ENCODE measurements at places on chromosomes 4 and X.

DNA sequence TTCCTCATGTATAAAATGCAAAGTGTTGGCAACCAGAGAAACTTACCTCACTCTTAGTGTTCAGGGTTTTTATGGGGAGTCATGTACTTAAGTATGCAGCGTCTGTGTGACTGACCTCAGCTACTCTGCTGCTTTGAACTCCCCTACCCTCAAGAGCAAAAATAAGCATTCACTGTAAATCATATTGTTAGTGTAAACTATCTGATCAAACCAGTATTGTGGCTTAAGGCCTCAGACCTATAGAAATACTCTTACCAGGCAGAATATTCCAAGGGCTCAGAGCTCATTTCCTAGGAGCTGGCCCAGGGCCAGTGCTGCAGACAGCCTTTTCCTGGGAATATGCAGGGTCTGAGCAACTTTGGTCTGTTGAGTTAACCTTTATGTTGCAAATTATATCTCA is 453.1 kb downstream of the CCSER1 start:
- DNase-seq = no peak

- no peak for DNase-seq
Measured at GRCh38 chr4:2044119-2044485, 15.0 kb upstream of the NAT8L start.

DNA sequence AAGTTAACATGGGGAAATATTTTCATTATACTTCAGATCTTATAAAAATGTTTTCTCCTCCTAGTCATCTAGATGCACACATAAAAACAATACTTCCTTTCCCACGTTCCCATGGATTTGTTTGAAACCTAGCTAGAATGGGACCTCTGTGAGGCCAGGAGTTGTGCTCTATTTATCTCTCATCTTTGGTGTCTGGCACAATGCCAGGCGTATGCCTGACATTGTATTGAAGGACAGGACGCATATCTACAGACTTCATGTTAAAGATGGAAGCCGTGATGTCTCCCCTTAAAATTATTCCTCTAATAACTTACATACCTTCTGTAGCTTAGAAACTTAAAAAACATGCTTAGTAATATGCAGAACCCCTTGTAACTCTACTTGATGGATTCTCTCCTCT is 394.5 kb upstream of the FAT1 start:
- no peak for DNase-seq

DNA sequence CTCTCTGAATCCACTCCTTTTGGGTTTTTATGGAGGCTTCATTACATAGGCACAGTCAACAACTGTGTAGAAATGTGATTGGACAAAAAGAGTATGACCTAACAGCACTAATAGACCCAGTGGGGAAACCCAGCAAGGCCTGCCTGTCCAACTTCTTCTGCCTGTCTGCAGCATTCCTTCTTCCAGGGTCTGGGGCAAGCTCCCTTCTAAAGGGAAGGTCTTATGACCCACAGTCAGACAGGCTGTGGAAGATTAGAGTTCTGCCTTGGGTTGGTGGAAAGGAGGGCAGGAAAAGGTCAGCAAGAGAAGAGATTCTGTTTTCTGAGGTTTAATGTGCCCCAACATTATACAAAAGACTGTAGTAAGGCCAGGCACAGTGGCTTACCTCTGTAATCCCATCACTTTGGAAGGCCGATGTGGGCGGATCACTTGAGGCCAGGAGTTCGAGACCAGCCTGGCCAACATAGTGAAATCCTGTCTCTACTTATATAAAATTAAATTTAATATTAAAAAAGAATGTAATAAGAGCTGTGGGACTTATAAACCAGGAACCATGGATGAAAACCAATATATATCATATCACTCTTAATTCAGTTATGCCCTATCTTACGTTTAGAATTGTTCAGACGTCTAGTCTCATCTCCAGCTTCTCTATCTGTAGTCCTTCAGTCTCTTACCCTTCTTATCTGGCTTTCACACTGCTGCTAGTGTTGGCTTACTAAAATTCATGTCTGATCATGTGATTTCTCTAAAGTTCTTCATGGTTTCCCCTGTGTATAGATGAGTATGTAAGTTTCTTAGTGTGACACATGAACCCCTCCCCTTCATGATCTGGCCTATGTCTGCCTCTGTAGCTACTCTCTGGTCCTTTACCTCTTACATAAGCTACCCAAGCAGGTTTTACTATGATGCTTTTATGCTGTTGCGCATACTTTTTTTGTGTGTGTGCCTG is 6.2 kb downstream of the CLCN3 start:
- no peak for DNase-seq

DNA sequence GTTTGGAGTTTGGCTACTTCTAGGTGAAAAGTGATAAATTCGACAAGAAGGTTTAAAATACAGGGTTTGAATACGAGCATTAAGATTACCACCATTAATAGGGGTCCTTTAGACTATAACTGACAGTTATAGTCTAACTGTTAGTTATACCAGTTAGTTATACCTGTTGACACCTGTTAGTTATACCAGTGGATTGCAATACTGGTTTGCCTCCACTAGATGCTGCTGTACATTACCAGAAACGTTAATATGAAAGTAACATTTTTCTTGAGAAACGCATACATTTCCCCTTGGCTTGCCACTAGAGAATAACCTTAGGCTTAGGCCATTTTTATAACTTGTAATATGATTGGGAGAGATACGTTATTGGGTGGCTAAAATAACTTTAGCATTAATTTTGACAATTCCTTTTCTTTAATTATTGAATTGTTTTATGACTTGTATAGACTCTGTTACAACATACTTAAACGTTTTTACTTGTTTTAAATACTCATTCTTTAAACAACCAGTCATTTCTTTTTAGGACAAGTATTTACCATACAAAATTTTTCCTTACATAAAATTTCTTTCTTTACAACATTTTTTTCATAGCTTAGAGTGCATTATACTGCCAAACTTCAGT is 911.2 kb downstream of the FSTL5 start:
- no peak for DNase-seq

DNA sequence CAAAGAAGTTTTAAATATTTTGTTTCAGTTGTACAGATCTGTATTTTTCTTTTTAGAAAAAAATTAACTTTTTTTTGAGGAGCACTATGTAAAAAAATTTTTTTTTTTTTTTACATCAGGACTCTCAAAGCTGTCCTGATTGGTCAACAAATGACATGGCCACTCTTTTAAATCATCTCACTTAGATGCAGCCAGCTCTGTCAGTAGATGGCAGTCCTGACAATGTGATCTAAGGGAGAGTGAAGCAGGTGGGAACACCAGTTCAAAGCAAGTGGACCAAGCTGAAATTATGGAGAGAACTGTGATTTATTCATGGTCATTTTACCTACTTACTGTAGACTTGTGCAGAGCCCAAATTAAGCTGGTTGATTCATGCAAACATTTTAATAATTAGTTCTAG is 174.7 kb upstream of the GPRIN3 start:
- no peak for DNase-seq

GRCh38 chr4:29375716-29376115 is 1344.5 kb upstream of the PCDH7 start:
- DNase-seq = no peak

- DNase-seq = no peak
Measured at GRCh38 chrX:13533726-13534125, 35.7 kb upstream of the EGFL6 start.

DNA sequence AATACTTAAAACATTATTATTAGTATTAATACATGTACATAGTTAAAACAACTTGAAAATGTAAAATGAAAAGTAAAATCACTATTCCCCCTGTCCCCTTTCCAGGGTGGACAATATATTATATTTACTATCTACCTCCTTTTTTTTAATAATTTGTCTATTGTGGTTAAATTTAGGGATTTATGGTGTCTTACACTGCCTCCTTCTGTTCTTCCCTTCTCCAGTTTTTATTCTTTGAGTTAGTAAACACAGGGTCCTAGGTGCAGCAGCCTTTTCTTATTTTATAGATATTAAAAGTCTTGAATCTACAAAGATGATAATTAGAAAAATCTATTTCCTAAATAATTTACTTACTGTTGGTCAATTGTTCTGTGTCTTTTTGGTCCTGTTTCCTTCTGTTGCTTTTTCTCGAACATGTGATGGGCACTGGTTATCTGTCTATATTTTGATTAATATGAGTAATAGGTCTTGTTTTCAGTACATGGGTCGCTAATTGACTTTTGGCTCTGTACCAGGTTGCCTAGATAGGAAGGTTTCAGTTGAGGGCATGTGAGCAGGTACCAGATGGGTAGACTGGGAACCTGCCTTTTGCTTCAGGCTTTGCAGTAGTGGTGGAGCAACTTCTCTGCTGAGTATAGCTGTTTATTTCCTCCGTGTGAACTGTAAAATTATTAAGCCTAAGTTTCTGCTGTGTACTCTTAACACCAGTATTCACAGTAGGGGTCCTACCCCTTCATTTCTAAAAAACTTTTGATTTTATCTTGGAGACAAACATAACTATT is 1.1 kb downstream of the NUDT9 start:
- no peak for DNase-seq

- DNase-seq = no peak
Measured at GRCh38 chrX:154409222-154409871, at the start of gene DNASE1L1. TSS of gene DNASE1L1 (minus strand) at chrX:154409254. CDS start at chrX:154405568, 3,686 bp downstream.

GRCh38 chrX:3655181-3655580 is 58.3 kb downstream of the PRKX start:
- no peak for DNase-seq

GRCh38 chr4:174209341-174209740 is 74.1 kb downstream of the FBXO8 start:
- DNase-seq = no peak

DNA sequence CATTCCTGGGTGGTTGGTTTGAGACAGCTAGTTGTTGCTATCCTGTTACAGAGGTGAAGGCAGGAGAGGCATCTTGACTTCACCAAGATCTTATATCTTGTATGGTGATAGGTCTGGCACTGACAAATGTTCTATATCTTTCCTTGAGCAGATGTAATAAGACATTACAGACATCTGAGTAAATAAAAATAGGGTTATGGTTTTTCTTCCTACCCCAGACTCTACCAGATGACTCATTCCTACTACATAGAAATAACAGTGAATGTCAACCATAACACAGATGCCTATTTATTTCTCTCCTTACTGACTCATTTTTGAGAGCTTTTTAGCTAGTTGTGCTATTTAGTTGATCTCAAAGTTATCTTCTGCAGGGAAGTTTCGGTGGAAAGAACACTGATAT is 21.9 kb downstream of the HNRNPH2 start:
- no peak for DNase-seq

DNA sequence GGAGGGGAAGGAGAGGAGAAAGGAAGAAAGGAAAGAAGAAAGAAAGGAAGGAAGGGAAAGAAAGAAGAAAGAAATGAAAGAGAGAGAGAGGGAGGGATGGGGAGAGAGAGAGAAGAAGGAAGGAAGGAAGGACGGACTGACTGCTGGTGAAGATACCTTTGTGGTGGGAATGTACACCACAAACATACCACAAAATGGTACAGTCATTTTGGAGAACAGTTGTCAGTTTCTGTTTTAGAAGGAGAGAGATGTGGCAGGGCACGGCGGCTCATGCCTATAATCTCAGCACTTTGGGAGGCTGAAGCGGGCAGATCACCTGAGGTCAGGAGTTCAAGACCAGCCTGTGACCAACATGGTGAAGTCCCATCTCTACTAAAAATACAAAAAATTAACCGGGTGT is 40.0 kb upstream of the SHISA3 start:
- no peak for DNase-seq

DNA sequence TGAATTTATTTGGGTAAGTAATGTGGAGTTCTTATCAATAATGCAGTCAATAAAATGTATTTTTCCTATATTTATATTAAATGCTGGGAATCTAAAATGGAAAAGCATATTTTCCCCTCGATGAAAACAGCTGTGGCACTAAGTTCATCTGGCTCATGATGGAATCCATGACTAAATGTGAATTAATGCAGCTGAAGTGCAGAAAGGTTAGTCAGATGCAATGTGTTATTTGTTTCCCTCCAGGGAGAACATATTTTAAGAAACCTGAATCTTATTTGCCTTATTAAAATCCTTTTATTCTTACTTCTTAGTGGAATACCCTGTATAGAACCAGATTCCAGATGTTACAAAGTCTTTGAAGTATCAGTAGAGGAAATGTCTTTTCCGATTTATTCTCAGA is 247.9 kb downstream of the ARHGAP24 start:
- DNase-seq = no peak

Data from CD4-positive, alpha-beta T cell (primary cell).